Thymus (tissue), 14 donors: ENCODE measurements at places on chromosomes 7 and 10.

GRCh38 chr7:50868426-50869100 lies 85.9 kb upstream of the GRB10 start:
- H3K4me3 ChIP-seq: no peak overlapping the region
- no peaks in the 10 kb centered on the region for H3K27me3 ChIP-seq
- H3K36me3 ChIP-seq: no peaks in the 10 kb centered on the region
- no peak overlapping the region for H3K27ac ChIP-seq
- no peaks in the 10 kb centered on the region for H3K4me1 ChIP-seq

DNA sequence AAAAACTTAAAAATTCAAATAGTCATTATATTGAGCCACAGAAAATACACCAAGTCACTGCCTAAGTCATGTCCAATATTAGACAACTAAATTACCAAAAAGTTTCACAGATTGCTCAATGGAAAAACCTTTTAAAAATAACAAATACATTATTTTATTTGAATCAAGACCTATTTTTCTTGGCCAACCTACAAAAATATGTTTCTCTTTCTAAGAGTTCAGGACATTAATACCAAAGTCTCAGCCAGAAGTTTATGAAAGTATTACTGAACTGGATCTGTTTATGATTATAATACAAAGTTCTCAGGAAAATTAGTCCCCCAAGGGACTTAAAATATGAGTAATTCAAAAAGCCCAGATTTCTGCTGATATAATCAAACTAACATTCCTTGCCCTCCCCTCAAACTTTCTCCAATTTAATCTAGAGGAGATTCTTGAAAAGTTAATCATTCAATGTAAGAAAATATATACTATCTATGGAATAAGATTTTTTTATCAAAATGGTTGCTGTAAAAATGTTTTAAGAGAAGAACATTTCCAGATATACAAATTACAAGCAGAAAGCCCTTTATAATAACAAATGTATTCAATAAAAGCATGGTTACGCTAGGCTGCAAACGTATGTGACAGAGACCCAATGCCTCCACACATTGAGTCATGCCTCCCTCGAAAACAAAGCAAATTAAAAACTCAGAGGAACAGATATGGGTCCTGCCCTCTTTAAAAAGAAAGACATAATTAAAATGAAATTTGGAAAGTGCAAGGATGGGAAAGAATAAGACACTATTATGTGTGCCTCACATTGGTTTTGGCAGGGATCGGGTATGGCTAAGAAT lies 381.6 kb downstream of the PARD3 start:
- H3K27me3 ChIP-seq: no peaks in the 10 kb centered on the region
- no peak for DNase-seq
- no peaks in the 10 kb centered on the region for H3K36me3 ChIP-seq
- no peak overlapping the region for H3K4me3 ChIP-seq
- H3K4me1 ChIP-seq: no peaks in the 10 kb centered on the region

- peak overlapping the region; percentile 14 for H3K4me3 ChIP-seq
- no peaks in the 10 kb centered on the region for H3K36me3 ChIP-seq
- H3K27me3 ChIP-seq: peaks cover 75% of the 10 kb centered on the region
- peaks cover 10% of the 10 kb centered on the region for H3K4me1 ChIP-seq
- peak overlapping the region; percentile 40 for H3K27ac ChIP-seq
These were observed 1.4 kb downstream of the CHST3 start for GRCh38 chr10:71965623-71966022.

DNA sequence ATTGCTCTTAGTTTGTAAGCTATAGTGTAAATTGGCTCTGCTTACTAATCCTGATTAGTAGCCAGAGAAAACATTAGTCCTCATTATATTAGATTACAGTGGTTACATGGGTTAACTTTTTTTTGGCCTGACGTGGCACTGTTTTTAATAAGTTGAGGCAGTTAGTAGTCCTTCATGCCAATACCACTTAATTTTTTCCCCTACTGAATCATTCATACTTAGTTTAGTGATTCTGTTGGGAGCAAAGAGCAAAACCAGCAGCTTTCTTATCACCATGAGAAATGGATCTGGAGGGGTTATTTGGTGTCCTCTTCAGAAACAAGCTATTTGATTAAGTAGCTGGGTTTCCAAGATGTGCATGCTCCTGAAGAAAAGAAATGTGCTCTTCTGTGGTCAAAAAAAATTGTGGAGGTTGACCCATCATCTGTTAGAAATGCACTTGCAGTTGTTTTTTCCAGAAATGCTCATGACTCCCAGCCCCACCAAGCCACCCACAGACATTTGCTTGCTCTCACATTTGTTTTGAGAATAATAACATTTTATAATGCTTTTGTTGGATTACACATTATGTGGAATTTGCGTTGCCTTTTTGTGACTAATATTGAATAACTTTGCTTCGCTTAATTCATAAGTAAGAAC lies 258.5 kb downstream of the HDAC9 start:
- DNase-seq: no peak
- H3K27ac ChIP-seq: no peak overlapping the region
- H3K4me3 ChIP-seq: no peak overlapping the region
- no peaks in the 10 kb centered on the region for H3K36me3 ChIP-seq
- no peaks in the 10 kb centered on the region for H3K27me3 ChIP-seq
- no peaks in the 10 kb centered on the region for H3K4me1 ChIP-seq

GRCh38 chr7:1925349-1925748 lies 255.3 kb downstream of the ELFN1 start:
- peak overlapping the region; percentile 93 for H3K27ac ChIP-seq
- H3K4me1 ChIP-seq: peaks cover 86% of the 10 kb centered on the region
- DNase-seq: no peak
- H3K27me3 ChIP-seq: no peaks in the 10 kb centered on the region
- peaks cover 10% of the 10 kb centered on the region for H3K36me3 ChIP-seq

- H3K4me1 ChIP-seq: peaks cover 5% of the 10 kb centered on the region
- no peaks in the 10 kb centered on the region for H3K27me3 ChIP-seq
- peak overlapping the region; percentile 93 for H3K4me3 ChIP-seq
- H3K27ac ChIP-seq: peak overlapping the region; percentile 96
- DNase-seq: no peak
These were observed 4.4 kb downstream of the CDK6 start for GRCh38 chr7:92831716-92832533.

- no peak for DNase-seq
- H3K27ac ChIP-seq: no peak overlapping the region
- H3K4me3 ChIP-seq: no peak overlapping the region
- no peaks in the 10 kb centered on the region for H3K27me3 ChIP-seq
These were observed 103.0 kb downstream of the COBL start for GRCh38 chr7:51213618-51214017.

GRCh38 chr7:106865130-106866041 lies at the start of gene PIK3CG:
Gene PIK3CG, plus strand, starts transcription at chr7:106865282. Its CDS starts 2,280 bp downstream, at chr7:106867562.
- peak; percentile 86 for DNase-seq
- peak within 1 kb of the TSS; percentile 72 for H3K4me3 ChIP-seq
- peaks cover 21% of the 10 kb centered on the region for H3K4me1 ChIP-seq
- H3K27me3 ChIP-seq: no peaks in the 10 kb centered on the region

GRCh38 chr10:68553138-68553537 lies 7.0 kb upstream of the TET1 start:
- H3K27me3 ChIP-seq: no peaks in the 10 kb centered on the region
- no peak overlapping the region for H3K27ac ChIP-seq
- H3K4me1 ChIP-seq: no peaks in the 10 kb centered on the region

- DNase-seq: no peak
- H3K27ac ChIP-seq: no peak overlapping the region
- H3K27me3 ChIP-seq: no peaks in the 10 kb centered on the region
- no peaks in the 10 kb centered on the region for H3K36me3 ChIP-seq
- H3K4me1 ChIP-seq: no peaks in the 10 kb centered on the region
These were observed 36.4 kb downstream of the ZNF438 start for GRCh38 chr10:30995081-30995770.

DNA sequence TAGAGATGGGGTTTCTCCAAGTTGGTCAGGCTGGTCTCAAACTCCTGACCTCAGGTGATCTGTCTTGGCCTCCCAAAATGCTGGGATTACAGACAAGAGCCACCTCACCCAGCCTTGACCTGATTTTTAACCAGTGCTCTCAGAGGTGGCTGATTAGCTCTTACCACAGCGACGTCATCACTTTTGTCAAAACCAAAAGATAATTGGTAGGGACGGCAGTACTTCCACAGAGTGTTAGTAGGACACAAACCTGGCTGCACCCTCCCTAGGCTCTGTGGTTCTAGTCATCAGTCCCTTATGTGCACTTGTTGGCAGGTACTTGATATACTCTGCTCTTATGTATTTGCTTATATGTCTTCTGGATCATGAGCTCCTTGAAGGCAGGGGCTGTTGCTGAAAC lies 74.0 kb downstream of the GPR141 start:
- no peaks in the 10 kb centered on the region for H3K4me1 ChIP-seq
- no peaks in the 10 kb centered on the region for H3K36me3 ChIP-seq
- H3K27me3 ChIP-seq: no peaks in the 10 kb centered on the region
- H3K27ac ChIP-seq: no peak overlapping the region

GRCh38 chr7:86025807-86026206 lies 617.9 kb upstream of the GRM3 start:
- no peaks in the 10 kb centered on the region for H3K4me1 ChIP-seq
- H3K4me3 ChIP-seq: no peak overlapping the region
- no peaks in the 10 kb centered on the region for H3K27me3 ChIP-seq
- DNase-seq: no peak
- no peaks in the 10 kb centered on the region for H3K36me3 ChIP-seq

- no peaks in the 10 kb centered on the region for H3K36me3 ChIP-seq
- H3K27ac ChIP-seq: no peak overlapping the region
- no peak for DNase-seq
- peaks cover 38% of the 10 kb centered on the region for H3K4me1 ChIP-seq
- H3K27me3 ChIP-seq: peaks cover 77% of the 10 kb centered on the region
These were observed 6.1 kb upstream of the VGF start for GRCh38 chr7:101171442-101171837.

- H3K4me1 ChIP-seq: no peaks in the 10 kb centered on the region
- no peak overlapping the region for H3K4me3 ChIP-seq
- no peak for DNase-seq
- no peaks in the 10 kb centered on the region for H3K27me3 ChIP-seq
These were observed 49.8 kb downstream of the SPOCK2 start for GRCh38 chr10:72038458-72039001.

DNA sequence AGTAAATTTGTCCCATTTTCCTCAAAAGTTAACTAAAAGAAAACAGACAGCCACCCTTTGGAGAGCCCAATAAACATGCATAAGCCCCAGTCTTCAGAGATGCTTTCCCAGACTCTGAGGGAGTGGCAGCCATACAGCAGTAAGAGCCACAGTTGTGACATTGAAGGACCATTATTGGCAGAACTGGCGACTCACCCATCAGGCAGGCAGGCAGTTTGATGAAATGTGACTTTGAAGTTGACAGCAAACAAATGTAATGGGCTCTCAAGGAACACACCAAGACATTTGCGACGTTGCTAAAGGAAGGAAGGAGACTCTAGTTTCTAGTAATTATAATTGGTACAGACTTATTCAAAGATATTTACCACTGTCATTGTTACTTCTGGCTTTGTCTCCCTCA lies 287.5 kb upstream of the PHYHIPL start:
- DNase-seq: no peak
- H3K36me3 ChIP-seq: no peaks in the 10 kb centered on the region
- H3K4me1 ChIP-seq: no peaks in the 10 kb centered on the region
- no peak overlapping the region for H3K4me3 ChIP-seq
- H3K27ac ChIP-seq: no peak overlapping the region

GRCh38 chr7:44244282-44244681 lies 43.5 kb downstream of the YKT6 start:
- H3K27me3 ChIP-seq: peaks cover 4% of the 10 kb centered on the region
- peaks cover 3% of the 10 kb centered on the region for H3K4me1 ChIP-seq
- no peak for DNase-seq
- H3K27ac ChIP-seq: no peak overlapping the region
- H3K36me3 ChIP-seq: no peaks in the 10 kb centered on the region
- no peak overlapping the region for H3K4me3 ChIP-seq

DNA sequence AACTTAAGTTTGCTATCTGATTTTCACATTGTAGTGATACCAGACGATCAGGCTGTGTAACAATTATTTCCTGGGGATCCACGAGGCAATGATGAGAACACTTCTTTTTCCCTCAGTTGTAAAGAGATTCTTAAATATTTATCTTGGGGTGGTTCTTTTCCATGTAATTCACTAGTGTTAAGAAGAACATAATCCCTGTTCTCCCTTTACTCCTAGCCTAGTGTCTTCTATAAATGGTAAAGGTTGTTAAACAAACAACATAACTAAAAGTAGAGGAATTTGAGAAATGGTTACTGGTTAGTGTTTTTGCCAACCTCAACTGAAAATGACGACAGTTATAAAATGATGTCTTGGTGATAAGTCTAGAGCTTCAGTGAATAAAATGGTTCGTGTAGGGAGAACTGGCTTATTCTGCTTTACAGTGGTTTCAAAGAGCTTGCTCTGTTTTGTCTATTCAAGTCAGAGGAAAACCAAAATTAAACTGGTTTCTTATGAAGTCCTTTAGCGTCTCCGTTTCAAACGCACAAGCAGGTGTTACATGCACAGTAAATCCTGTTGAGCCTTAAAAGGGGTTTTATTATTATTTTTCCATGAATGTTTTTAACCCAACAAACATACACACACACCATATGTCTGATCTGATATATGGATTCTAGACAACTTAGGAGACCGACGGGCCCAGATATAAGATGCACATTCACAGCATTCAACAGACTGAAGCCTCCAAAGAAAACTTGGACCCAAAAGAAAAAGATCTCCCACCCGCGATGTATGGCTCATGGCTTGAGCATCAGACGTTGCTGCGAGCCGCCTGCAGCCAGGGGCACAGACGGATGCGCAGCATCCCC lies 1.1 kb downstream of the TBX20 start:
- no peaks in the 10 kb centered on the region for H3K36me3 ChIP-seq
- H3K4me3 ChIP-seq: peak overlapping the region; percentile 60
- no peak overlapping the region for H3K27ac ChIP-seq
- no peak for DNase-seq
- peaks cover 74% of the 10 kb centered on the region for H3K27me3 ChIP-seq
- H3K4me1 ChIP-seq: peaks cover 7% of the 10 kb centered on the region

DNA sequence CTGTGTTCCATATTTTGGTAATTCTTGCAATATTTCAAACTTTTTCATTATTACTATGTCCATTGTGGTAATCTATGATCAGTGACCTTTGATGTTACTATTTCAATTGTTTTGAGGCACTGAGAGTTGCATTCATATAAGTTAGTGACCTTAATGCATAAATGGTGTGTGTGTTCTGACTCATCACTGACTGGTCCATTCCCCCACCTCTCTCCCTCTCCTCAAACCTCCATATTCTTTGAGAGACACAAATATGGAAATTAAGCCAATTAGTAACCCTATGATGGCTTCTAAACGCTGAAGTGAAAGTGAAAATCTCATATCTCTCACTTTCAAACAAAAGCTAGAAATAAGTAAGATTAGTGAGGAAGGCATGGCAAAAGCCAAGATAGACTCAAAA lies 739.6 kb downstream of the CCSER2 start:
- H3K36me3 ChIP-seq: no peaks in the 10 kb centered on the region
- no peaks in the 10 kb centered on the region for H3K27me3 ChIP-seq
- no peaks in the 10 kb centered on the region for H3K4me1 ChIP-seq
- H3K4me3 ChIP-seq: no peak overlapping the region
- DNase-seq: no peak
